ENCODE measurements at places on chromosomes 4 and X.
A peak's percentile ranks its signal among the peaks of the same experiment; 100 is the strongest.

GRCh38 chrX:131816551-131817136 lies 206.5 kb upstream of the STK26 start:
- no peak for DNase-seq

DNA sequence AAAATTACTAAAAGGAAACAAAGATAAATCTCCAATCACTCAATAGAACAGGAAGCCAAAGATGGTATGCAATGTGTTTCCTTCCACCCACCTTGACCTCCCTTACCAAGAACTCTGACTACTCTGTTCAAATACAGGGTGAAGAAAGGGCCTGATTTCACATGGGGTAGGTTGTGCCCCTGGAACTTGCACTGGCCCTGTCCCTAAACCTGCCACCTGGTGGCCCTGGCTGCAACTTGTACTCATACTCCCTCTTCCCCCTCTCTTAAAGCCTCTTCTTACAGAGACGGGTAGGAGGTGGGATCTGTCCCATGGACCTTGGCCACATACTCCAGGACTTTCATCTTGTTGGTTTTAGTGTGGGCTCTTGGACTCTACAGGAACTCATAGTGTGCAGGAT lies 17.3 kb upstream of the TMEM185A start:
- DNase-seq: no peak

GRCh38 chrX:132732236-132732635 lies 226.2 kb downstream of the HS6ST2 start:
- DNase-seq: no peak

DNA sequence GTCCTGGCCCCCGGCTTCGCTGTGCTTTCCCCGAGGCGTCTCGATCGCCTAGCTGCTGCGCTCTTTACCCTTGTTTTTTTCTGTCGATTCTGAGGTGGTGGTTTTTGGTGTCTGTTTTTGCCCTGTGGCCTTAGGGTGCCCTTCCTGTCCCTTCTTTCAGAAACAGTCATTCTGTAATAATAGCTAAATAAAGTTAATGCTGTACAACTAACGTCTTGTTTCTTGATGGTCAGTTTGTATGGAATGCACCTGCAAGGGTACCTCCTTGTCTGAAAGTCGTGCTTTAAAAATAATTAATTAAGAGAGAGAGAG lies 686 bp downstream of the FIP1L1 start:
- DNase-seq: no peak

DNA sequence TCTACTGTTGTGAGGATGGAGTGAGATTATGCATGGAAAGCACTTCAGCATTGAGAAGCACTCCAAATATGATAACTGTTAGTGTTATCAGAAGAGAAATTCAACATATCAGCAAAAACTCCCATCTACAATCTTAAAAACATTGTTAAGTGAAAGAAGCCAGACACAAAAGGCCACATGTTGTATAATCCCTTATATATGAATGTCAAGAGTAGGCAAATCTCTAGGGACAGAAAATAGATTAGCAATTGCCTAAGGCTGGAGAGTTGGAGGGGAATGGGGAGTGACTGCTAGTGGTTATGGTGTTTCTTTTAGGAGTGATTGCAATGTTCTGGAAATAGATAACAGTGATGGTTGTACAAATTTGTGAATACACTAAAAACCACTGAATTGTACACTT lies 122.5 kb upstream of the LNX1 start:
- DNase-seq: no peak

DNA sequence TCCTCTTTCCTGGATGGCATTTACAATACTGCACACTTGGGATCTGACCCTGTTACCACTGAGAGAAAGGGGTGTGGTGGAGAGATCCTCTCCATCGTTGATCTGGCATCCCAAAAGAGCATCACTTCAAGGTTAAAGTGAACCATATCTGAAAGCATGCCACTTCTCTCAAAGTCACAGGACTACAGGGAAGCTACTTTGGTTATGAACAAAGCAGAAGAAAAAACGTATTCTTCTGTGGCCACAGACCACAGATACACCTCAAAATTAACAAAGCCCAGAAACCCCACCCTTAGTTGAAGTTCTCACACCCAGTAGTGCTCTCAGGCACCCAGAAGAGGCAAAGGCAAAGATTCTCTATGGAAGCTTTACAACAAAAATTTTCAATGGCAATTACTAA lies 108.3 kb downstream of the JADE1 start:
- DNase-seq: no peak

- DNase-seq: no peak
These were observed 173.2 kb downstream of the PABPC4L start for GRCh38 chr4:134028421-134028820.

DNA sequence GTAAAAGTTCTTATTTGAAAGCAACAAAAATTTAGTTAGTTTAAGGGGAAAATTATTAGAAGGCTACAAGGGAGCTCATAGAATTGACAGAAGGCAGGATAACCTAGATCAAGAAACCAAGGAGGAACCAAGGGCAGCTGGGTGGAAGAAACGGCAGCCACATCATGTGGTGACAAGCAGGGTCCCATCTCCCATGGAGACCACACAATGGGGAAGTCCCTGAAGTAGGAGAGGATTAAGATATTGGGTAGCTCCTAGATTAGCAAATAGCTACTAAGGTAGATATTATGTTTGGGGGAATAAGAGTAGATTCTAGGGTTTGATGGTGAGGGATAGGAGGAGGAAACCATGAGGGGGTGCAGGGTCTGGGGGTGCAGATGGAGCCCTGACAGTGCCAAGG lies 48.0 kb upstream of the TMEM154 start:
- peak; percentile 38 for DNase-seq

GRCh38 chrX:123713434-123713833 lies 19.4 kb downstream of the THOC2 start:
- DNase-seq: no peak
